Stimulated activated CD4-positive, alpha-beta T cell treated with anti-CD3 and anti-CD28 coated beads, Interleukin-15, amount 100 ng/mL, for 1 hour (primary cell): ENCODE measurements at places on chromosomes 16 and 17.

- DNase-seq, result no peak
These were observed 1.2 kb downstream of the IRF8 start for GRCh38 chr16:85900027-85900792.

GRCh38 chr17:31830971-31831858, 27.8 kb downstream of the COPRS start:
- DNase-seq, result no peak

GRCh38 chr17:39641883-39642282, 4.9 kb downstream of the STARD3 start:
- no peak for DNase-seq

DNA sequence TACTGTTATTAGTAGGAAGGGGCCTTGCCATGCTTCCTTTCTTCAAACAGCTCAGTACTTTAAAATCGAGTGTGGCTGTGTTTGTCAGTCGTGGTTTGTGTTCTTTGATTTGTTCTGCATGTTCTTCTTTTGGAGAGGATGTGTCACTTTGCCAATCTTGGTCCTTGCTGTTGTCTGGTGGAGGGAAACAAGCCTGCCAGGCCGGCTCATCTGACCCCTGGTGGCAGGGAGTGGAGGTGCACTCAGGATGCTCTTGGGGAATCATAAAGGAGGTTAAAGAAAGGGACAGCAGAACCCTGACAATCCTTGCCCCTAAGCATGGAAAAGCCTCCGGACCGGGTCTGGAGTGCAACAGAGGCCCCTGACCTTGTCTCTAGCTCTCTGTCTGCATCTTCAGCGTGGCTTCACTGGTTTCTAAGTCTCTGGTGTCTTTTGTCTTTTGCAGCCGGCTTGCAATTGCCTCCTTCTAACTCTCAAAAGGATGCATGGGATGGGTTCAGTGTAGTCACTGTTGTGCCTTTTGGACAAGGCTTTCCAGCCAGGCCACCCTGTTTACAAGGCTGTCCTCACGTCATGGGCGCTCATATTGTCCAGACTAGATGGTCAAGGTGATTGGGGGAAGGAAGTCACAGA, 135.8 kb downstream of the WWOX start:
- DNase-seq, result peak; percentile 30

DNA sequence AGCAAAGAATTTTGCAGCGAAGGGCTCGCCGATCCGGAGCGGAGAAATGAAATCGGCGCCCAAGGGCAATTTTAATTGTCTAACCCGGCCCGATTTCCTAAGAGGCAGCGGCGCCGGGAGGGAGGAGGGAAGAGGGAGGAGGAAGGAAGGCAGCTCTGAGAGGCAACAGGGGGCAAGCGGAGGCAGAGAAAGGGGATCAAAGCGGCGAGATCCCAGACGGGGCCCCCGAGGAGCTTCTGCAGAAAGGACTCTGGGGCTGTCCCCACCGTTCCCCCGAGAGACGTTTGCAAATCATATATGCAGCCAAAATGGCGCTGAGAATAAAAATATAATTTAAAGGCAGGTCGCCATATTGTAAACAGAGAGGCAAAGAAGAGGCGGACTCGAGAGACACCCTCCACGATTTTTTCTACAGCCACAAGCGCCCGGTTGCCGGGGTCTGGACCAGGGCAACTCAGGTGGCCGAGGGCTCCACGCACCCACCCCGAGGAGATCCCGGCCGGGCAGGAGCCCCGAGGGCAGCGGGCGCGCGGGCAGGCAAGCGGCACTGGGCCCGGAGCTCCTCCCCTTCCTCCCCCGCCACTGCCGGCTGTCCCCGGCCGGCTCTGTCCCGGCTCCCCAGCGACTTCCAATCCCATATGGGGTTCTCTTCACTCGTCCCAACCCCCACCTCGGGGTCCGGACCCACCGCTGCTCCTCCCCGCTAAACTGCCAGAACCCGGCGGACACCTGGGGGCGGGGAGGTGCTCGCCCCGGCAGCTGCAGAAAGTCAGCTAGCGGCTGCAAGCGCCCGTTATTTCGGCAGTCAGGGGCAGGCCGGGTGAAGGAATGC, 1.9 kb downstream of the PHF12 start:
- peak; percentile 56 for DNase-seq
